ENCODE measurements at places on chromosomes 3 and 15.

DNA sequence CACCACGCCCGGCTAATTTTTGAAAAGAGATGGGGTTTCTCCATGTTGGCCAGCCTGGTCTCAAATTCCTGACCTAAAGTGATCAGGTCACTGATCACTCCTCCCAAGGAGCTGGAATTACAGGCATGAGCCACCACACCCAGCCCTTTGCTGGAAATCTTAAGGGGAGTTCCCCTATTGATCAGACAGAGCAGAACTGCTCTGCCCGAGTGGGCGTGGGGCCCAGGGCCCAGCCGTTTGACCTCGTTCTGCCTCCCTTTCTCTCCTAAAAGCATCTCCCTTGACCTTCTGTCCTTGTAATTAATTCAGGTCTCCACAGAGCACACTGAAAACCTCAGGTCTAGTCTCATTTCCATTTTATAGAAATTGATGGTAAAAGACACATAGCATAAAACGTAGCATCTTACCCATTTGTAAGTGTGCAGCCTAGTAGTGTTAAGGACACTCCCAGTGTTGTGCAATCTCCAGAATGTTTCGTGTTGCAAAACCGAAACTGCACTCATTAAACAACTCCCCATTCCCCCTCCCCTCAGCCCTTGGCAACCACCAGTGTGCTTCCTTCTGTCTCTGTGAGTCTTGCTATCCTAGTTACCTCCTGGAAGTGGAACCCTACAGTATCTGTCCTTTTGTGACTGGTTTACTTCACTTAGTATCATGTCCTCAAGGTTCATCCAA lies 89.3 kb downstream of the SLCO3A1 start:
- no peak for DNase-seq

DNA sequence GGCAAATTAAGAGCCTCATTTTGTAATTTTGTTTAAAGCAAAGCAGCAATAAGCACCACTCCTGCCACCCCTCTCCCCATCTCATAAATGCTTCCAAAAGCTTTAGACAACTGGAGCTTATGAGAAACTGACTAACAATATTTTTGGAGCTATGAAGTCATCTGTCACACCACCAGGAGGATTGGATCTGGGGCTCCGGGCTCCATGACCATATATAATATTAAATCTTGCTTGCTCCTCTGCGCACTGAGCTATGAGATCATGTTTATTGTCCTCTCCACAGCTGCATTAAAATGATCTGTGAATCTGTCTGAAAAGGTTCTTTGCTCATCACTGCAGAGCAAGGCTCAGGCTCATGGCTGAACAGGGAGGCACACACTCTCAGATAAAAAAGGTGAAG lies 323.7 kb downstream of the ZNF621 start:
- no peak for DNase-seq

DNA sequence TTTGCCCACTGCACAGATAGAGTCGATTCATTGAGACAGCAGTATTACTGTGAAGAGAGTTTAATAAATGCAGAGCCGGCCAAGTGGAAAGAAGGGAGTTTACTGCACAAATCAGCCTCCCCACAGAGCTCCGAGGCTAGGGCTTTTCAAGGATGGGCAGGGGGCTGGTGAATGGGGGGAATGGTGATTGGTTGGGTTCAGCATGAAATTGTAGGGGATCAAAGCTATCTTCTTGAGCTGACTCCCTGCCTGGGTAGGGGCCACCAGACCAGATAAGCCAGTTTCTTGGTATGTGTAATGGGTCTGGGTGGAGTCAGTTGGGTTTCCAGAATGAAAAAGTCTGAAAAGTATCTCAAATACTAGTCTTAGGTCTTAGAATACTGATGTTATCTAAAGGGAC lies 66.6 kb downstream of the SYNPR start:
- no peak for DNase-seq

DNA sequence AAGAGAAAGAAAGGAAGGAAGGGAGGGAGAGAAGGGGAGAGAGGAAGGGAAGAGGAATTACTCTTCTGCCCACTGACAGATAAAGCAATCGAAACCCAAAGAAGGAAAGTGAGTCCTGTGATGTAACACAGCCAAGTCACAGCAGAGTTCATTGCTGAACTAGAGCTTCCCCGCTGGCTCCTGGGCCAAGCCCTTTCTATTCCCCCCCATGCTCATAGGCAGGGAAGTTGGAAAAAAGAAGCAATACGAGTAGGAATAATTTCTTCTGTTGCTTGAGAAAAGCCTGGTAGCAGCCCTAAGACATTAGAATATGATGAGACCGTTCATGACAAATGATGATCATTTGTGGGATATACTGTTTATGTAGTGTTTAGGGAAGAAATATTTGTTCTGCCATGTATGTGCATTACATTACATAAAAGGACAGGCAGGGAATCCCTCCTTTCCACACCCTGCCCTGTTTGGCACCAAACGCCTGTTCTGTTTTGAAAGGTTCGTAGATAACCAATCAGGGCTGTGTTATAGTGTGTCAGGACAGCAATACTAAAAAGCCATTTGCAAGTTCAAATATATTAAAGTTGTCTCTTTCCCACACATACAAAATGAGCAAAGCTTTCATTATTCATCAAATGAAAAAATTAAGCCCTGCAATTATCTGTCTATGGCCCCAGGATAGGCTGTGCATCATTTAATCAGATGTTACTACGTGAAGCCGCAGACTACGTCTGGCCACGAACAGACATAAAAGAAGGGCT lies 111.0 kb upstream of the TRPM1 start:
- DNase-seq, result no peak

DNA sequence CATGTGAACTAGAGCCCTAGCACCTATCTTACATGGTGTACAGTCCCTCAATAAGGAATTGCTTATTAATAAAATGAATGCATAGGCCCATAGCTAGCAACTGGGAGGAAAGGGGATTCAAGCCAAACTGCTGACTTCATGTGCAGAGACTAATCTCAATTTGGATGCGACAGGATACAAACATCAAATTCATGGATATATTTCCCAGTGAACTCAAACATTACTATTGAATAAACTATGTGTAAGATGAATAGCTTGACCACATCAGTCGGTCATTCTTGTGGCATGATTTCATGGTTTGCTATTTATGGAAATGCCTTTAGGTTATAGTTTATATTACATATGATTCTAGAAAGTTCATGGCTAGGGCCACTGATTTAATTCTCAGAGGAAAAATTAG lies 268.6 kb upstream of the SLITRK3 start:
- DNase-seq, result no peak

Measured in HFF-Myc (cell line).